Left lobe of liver (tissue), 2 donors: ENCODE measurements at places on chromosomes 7 and 10. TPM values are rescaled to one million over a fixed set of nuclear protein-coding genes. Genes with fewer than 3 reads are reported as not detected.

The SLC39A12 gene
- 0.08 TPM for total RNA-seq

The OR2A14 gene
- total RNA-seq = not detected

DNA sequence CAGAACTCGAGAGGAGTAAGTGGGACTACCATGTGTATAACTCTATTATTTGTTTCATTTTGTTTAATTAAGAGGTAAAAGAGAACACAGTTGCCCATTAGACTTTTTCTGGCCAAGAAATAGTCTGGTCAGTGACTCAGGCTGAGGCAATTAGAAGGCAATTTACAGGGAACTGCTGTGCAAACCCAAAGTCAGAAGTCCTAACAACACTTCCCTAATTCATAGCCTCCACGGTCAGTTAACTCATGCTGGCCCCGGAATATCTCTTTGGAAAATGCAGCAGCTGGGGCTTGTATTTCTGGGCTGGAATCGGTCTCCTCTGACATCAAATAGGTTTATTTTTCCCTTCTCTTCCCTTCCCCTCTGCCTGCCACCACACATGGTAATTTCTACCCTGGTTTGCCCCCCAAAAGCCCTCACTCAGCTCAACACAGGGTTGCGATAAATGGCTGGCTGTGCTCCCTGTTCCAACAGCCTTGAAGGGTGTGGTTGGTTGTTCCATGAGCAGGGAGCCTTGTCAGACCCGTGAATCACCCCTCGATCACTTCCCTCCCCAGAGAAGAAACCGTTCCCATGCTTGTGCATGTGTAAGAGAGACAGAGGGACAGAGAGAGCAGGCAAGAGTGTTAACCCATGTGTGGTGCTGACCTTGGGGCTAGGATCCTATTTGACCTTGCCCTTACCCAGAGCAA lies 5.3 kb downstream of the SH3PXD2A start:
- DNase-seq = no peak

DNA sequence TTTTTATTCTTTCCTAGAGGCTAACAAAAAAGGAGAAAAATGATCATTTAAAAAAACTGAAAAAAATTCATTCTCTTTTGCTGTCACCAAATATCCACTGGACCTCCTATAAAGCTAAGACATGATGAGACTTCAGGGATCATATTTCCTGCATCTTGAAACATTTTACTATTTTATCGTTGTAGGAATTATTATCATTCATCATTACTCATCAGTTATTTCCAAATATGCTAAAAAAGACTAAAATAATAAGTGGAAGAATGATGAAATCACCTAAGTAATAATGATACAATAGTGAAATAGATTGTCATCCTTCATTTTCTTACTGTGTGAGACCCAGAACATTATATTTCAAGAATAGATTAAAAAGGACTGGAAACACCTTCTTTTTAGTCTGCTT lies 28.3 kb downstream of the TAF3 start:
- DNase-seq = no peak

The CD36 gene
- total RNA-seq = 16.3 TPM

DNA sequence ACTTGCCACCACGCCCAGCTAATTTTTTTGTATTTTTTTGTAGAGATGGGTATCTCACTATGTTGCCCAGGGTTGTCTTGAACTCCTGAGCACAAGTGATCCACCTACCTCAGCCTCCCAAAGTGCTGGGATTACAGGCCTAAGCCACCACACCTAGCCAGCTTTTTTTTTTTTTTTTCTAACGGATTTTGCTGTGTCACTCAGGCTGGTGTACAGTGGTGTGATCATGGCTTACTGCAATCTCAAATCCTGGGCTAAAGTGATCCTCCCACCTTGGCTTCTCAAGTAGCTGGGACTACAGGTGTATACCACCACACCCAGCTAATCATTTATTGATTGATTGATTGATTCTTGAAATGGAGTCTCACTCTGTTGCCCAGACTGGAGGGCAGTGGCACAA lies 106.0 kb upstream of the TRIM24 start:
- DNase-seq = no peak

- no peak for DNase-seq
Measured at GRCh38 chr7:148253629-148254028, 336.9 kb upstream of the C7orf33 start.

The SLC26A5 gene
- total RNA-seq = 0.33 TPM

GRCh38 chr10:31808258-31809218 lies 120.1 kb downstream of the ARHGAP12 start:
- no peak for DNase-seq

- no peak for DNase-seq
Measured at GRCh38 chr10:102001435-102002068, 54.4 kb downstream of the ARMH3 start.

GRCh38 chr10:112949143-112949823 lies 764 bp upstream of the TCF7L2 start:
- no peak for DNase-seq

DNA sequence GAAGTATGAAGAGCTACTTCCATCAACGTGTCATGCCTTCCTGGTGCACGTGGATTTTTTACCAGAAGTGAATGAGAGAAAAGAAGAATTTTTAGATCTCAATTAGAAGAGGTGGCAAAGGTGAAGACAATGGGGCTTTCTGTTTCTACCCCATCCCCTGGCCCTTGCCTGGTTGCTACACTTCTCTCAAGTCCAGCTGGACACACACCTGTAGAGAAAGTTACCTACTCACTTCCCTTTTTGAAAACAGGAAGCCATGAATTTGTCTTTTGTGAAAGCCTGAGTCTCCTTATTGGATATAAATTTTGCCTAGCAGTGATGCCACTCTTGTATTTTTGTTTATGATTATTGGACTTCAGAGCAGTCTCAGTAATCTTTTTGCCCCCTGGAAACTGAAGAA lies 142.9 kb upstream of the AKR1E2 start:
- no peak for DNase-seq

- DNase-seq = no peak
Measured at GRCh38 chr7:326273-326672, 36.3 kb downstream of the FOXL3 start.

- no peak for DNase-seq
Measured at GRCh38 chr7:155701972-155702544, 57.6 kb downstream of the RBM33 start.

- no peak for DNase-seq
Measured at GRCh38 chr7:29801929-29802328, 4.4 kb upstream of the WIPF3 start.

The EBF3 gene
- total RNA-seq = not detected

DNA sequence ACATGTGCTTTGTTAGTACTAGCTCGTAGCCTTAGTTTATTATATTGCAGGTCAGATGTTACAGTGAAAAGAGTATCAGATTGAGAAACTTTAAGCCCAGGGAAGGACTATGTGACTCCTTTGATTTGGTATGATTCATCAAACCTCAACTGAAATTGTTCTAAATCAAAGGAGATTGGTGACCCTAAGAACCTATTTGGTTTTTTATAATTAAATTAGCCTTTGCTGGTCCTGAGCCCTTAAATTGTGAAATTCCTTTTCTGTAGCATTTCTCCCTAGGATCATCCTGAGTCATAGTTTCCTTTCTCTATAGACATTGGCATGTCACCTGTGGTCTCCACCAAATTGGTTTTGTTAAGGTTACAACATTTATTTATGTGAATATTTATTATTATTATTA lies 89.7 kb downstream of the POLR1F start:
- DNase-seq = no peak

The CLCN1 gene
- total RNA-seq = not detected

DNA sequence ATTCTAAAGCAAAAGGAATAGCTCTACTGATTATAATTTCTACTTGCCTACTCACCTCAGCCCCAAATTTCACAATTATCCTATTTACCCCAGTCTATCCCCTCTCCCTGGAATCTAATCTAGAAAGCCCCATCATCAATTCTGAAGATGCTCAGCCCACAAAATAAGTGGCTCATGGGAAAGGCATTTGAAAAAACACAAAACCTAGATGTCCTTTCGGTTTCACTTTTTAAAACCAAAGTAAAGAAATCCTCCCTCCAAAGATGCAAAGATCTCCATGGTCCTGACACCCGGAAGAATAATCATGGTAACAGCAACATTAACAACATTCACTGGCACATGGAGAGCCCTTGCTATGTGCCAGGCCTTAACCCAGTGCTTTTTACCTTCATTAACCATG lies 224.8 kb downstream of the FGFR2 start:
- DNase-seq = no peak

- DNase-seq = no peak
Measured at GRCh38 chr10:90204956-90205314, 503.5 kb downstream of the KIF20B start.

GRCh38 chr7:159152816-159153215 lies 8.1 kb upstream of the VIPR2 start:
- no peak for DNase-seq

DNA sequence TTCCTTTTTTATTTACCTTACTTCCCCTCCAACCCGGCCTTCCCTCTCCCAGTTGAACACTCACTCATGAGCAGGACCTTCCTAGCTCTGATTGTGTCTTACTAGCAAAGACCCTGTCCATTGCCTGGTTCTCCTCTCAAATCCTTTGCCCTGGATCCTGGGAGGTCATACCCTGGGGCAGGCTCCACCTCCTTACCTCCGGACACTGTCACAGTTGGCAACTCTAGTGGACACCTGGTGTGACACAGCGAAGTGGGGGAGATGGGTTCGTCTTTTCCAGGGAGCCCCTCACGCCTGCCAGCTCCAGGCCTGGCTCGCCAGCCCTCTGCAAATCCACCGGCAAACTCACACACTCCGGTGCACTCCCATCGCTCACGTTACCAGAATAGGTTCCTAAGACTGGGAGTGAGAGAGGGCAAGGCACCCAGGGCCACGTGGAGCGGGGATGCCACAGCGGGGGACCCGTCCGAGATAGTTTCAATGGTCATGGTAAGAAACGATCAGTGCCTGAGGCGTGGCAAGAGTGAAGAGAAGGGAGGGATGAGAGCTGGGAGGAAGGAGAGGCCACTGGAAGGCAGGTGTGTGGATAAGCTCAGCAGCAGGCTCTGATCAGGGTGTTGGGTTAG lies 30.9 kb upstream of the TMEM72 start:
- DNase-seq = no peak

GRCh38 chr7:94452239-94452638 lies 57.4 kb upstream of the CASD1 start:
- DNase-seq = no peak

DNA sequence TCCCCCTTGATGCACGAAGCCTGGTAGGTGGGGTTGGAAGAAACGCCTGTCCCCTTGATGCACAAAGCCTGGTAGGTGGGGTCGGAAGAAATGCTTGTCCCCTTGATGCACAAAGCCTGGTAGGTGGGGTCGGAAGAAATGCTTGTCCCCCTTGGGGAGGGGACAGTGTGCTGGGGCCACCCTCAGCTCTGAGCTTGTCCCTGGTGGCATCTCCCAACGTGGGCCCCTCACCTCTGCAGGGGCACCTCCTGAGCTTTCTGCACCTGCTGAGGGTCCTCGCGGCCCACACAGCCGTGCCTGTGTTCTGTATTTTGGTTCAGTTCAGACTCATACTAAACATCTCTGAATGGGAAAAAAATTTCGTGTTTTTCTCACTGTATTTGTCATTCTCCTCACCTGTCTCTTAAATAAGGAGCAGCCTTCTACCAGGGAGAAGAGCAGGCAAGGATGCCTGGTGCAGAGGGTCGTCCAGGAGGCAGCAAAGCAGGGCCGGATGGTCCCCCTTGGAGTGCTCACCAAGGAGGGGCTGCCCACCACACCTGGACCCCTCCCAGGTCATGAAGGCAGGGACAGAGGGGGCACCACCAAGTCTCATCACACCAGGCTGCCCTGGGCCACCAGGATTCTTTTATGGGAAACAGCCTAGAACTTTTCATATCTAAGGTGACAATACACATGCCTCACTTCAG lies 24.7 kb downstream of the VIPR2 start:
- no peak for DNase-seq

The KMT2C gene
- 34.5 TPM for total RNA-seq

DNA sequence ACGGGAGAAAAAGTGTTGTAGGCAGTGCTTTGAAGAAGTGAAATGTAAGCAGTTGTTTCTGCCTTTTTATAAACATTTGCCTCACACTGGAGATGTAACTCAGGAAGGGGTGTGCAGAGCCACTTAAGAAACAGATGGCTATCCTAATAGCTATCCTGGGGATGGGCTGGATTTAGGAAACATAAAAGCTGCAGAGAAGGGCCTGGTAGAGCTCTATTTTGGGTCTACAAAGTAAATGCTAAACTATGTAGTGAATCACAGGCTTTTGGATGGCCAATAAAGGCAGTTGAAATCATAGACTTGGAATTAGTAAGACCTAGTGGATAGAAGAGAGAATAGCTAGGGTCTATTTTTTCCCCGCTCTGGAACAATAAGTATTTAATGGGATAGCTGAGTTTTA lies 79.9 kb upstream of the AGR3 start:
- no peak for DNase-seq

The RBM28 gene
- 13.5 TPM for total RNA-seq

The HACD1 gene
- total RNA-seq = 2.9 TPM

The ETV1 gene
- 8.4 TPM for total RNA-seq

GRCh38 chr7:568031-568951 lies 48.6 kb upstream of the PDGFA start:
- DNase-seq = no peak

The MUC12 gene
- 0.05 TPM for total RNA-seq

The AQP1 gene
- total RNA-seq = 16.6 TPM

The GFRA1 gene
- total RNA-seq = 75.2 TPM

The PPP1R17 gene
- total RNA-seq = not detected

- no peak for DNase-seq
Measured at GRCh38 chr10:51141010-51141409, 66.7 kb downstream of the PRKG1 start.

The PRKG1 gene
- total RNA-seq = 1.2 TPM

DNA sequence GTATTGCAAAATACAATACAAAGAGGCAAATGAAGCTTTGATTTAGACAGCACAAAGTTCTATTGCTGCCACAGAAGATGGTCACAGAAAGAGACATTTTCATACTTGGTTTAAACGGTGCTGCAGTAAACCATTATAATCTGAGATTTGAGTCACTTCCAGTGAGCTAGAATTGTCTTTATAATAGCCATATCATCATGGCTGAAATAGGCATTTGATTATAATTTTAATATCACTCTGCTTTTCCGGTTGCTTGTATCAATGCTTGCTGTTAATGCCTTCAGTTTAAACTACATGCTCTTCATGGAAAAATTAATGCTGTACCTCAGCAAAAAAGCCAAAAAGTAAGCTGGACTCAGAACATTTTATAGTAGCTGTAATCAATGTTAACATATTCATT lies 48.5 kb downstream of the CPEB3 start:
- no peak for DNase-seq

DNA sequence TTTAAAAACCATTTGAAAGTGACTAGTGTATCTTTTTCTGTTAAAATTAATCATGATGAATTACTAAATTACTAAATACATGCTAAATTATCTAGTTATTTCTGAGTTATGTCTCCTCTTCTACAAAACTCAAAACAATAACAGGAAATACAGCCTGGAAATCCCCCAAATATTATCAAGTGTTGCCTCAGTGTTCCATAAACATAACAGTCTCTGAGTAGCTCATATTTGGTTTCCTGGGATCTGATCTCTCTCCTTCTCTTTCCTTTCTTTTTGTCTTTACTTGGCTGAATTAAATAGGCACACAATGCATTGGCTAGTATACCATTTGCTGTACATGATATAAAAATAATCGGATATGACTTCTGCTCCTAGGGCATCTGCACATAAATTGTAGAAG lies 277.6 kb upstream of the IGFBP3 start:
- no peak for DNase-seq
